Activated CD4-positive, alpha-beta T cell treated with anti-CD3 and anti-CD28 coated beads, Interleukin-2, amount 10 ng/mL, durations not matched to agents 24 days and 14 days (primary cell): ENCODE measurements at places on chromosomes 3 and 15. TPM values are rescaled to one million over a fixed set of nuclear protein-coding genes. Genes with fewer than 3 reads are reported as not detected.

The NPTN gene
- total RNA-seq: 61.6 and 68.7 TPM in 2 replicates

The DPPA2 gene
- total RNA-seq: not detected in 2 replicates

The LMCD1 gene
- total RNA-seq: 0.52 and 0.93 TPM in 2 replicates

The FOXB1 gene
- 0.54 and 0.68 TPM in 2 replicates for total RNA-seq

The GOLGA6L9 gene
- total RNA-seq: 1.5 and 1.8 TPM in 2 replicates

The PLSCR4 gene
- not detected in 2 replicates for total RNA-seq

The PLA1A gene
- total RNA-seq: 0.26 and 0.31 TPM in 2 replicates

The WDR76 gene
- 76.6 and 80.4 TPM in 2 replicates for total RNA-seq

The ST3GAL6 gene
- 0.19 TPM in 1 of 2 replicates, not detected in the other for total RNA-seq

The ARHGEF26 gene
- total RNA-seq: 0.09 and 0.12 TPM in 2 replicates

The GMNC gene
- total RNA-seq: not detected in 2 replicates

The HCN4 gene
- not detected in 2 replicates for total RNA-seq

The ZNF445 gene
- total RNA-seq: 17.7 and 19.8 TPM in 2 replicates

The SAXO2 gene
- total RNA-seq: 1.1 and 1.8 TPM in 2 replicates

The GOLGA6A gene
- not detected in 2 replicates for total RNA-seq

The PPP1R14D gene
- not detected in 2 replicates for total RNA-seq

The SQOR gene
- 103 and 108 TPM in 2 replicates for total RNA-seq

The PTH1R gene
- total RNA-seq: not detected in 2 replicates

The SATB1 gene
- total RNA-seq: 561 and 571 TPM in 2 replicates

The HESX1 gene
- 0.24 and 0.63 TPM in 2 replicates for total RNA-seq

The PLAAT1 gene
- not detected in 2 replicates for total RNA-seq

The MON1A gene
- 15.1 and 16.3 TPM in 2 replicates for total RNA-seq

The SLC2A2 gene
- total RNA-seq: not detected in 2 replicates

The FHIT gene
- 23.8 and 27.7 TPM in 2 replicates for total RNA-seq

The SSUH2 gene
- 0.19 TPM in 1 of 2 replicates, not detected in the other for total RNA-seq

The LINGO1 gene
- total RNA-seq: not detected in 2 replicates

The RAD51 gene
- total RNA-seq: 67.5 and 70.3 TPM in 2 replicates

The TAMM41 gene
- total RNA-seq: 34.2 and 35.6 TPM in 2 replicates

The TTLL13 gene
- total RNA-seq: 0.44 and 1.4 TPM in 2 replicates

The COL6A5 gene
- not detected in 2 replicates for total RNA-seq

The EIF1B gene
- total RNA-seq: 46.1 and 47.7 TPM in 2 replicates

The IL5RA gene
- not detected in 2 replicates for total RNA-seq

The RBPMS2 gene
- total RNA-seq: 0.12 TPM in 1 of 2 replicates, not detected in the other

The ALAS1 gene
- 115 and 118 TPM in 2 replicates for total RNA-seq

The GOLGA6L10 gene
- total RNA-seq: 0.76 and 0.96 TPM in 2 replicates

The GOLGA6L6 gene
- not detected in 2 replicates for total RNA-seq

The GOLGA6L25 gene
- not detected in 2 replicates for total RNA-seq

The EOMES gene
- 7.4 and 7.8 TPM in 2 replicates for total RNA-seq

The GRK7 gene
- total RNA-seq: not detected in 2 replicates

The ARGFX gene
- not detected in 2 replicates for total RNA-seq

The C3orf20 gene
- 0.19 and 0.28 TPM in 2 replicates for total RNA-seq

The TRAIP gene
- 27.1 and 30.4 TPM in 2 replicates for total RNA-seq

The LEKR1 gene
- 0.14 and 0.24 TPM in 2 replicates for total RNA-seq
